Activated CD8-positive, alpha-beta T cell treated with anti-CD3 and anti-CD28 coated beads for 36 hours (primary cell): ENCODE measurements at places on chromosomes 13 and 19.
A peak's percentile ranks its signal among the peaks of the same experiment; 100 is the strongest.

GRCh38 chr13:67977066-67977465 is 746.9 kb upstream of the PCDH9 start:
- H3K27me3 ChIP-seq, result no peaks in the 10 kb centered on the region
- H3K4me3 ChIP-seq, result no peak overlapping the region
- H3K4me1 ChIP-seq, result no peaks in the 10 kb centered on the region

DNA sequence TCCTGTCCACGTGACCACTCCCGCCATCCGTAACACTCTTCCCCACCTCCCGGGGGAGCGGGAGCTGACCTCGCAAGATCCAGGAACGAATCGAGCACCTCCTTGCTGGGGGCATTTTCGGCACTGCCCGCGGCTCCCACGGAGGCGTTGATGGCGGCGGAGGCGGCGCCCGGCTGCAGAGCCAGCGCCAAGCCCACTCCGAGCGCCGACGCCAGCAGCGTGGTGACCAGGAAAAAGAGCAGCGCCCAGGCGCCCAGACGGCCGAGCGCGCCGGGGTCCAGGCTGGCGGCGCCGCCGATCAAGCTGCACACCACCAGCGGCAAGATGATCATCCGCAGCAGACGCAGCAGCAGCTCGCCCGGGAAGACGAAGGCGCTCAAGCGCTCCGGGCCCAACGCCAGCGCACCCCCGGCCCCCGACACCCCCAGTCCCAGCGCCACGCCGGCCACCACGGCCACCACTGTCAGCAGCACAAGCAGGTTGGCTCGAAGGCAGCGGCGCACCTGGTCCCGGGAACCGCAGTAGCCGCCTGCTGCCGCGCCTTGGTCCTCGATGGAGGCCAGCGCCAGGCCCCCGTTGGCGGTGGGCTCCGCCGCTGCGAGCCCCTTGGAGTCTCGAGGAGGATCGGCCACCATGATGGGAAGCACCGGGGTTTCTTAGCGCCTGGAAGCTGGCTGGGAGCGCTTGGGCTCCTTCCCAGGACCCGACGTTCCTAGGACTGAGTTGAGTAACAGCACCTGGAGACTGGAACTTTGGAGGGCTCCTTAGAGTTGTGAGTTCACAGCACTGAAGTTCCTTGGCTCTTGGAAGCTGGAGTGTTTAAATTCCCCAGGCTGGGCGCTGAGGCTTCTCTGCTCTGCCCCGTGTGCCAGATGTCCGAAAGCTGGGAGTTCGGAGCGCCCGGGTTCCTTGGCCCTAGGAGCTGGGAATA is 798 bp downstream of the SLC1A5 start:
- H3K4me3 ChIP-seq, result peak overlapping the region; percentile 98
- H3K27me3 ChIP-seq, result no peaks in the 10 kb centered on the region
- H3K4me1 ChIP-seq, result peaks cover 36% of the 10 kb centered on the region
- H3K36me3 ChIP-seq, result peaks cover 50% of the 10 kb centered on the region
- DNase-seq, result peak; percentile 59
- H3K27ac ChIP-seq, result peak overlapping the region; percentile 98

- DNase-seq, result no peak
- no peaks in the 10 kb centered on the region for H3K4me1 ChIP-seq
- H3K27ac ChIP-seq, result no peak overlapping the region
- H3K4me3 ChIP-seq, result no peak overlapping the region
- peaks cover 43% of the 10 kb centered on the region for H3K27me3 ChIP-seq
Observed at GRCh38 chr19:39696387-39696786, 7.9 kb upstream of the LGALS14 start.

GRCh38 chr19:10881403-10882107 is 10.2 kb downstream of the CARM1 start:
- peaks cover 30% of the 10 kb centered on the region for H3K4me1 ChIP-seq
- peaks cover 15% of the 10 kb centered on the region for H3K36me3 ChIP-seq
- H3K4me3 ChIP-seq, result no peak overlapping the region
- DNase-seq, result no peak

DNA sequence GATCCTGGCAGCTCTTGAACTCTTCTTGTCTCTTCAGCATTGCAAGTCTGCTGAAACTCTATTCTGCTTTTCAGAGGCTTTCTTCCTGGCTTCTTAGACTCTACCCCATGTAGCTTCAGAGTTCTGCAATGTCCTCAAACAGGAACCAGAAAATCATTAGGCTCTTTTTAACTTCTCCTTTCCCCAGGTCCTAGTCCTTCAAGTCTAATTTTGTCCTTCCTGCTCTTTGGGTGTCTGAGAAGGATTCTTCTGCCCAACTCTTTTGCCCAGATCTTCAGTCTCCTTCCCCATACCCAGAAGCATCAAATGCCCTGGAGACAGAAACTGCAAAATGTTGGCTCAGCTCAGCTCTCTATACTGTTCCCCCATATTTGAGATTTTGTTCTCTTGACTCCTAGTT is 50.0 kb upstream of the CALM3 start:
- peaks cover 2% of the 10 kb centered on the region for H3K4me1 ChIP-seq
- H3K27me3 ChIP-seq, result peaks cover 4% of the 10 kb centered on the region
- H3K36me3 ChIP-seq, result no peaks in the 10 kb centered on the region
- DNase-seq, result no peak

DNA sequence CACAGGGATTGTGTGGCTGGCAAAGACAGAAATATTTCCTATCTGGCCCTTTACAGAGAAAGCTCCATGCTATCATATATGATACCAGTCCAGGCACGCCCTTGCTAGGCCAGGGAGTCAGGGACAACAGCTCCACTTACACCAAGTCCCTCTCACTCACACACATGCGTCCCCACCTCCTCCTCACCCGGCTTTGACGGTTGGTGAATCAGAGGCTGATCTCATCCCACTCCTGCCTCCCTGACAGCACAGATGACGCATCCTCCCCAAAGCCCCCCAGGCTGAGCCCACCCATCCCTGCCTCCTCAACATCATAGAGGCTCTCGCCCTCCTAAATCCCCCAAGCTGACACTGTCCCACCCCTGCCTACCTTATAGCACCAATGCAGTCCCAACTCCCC is 62.7 kb downstream of the F2RL3 start:
- H3K27me3 ChIP-seq, result peaks cover 20% of the 10 kb centered on the region
- no peak overlapping the region for H3K4me3 ChIP-seq
- no peaks in the 10 kb centered on the region for H3K4me1 ChIP-seq
- H3K36me3 ChIP-seq, result peaks cover 2% of the 10 kb centered on the region

GRCh38 chr13:93614776-93615175 is 388.2 kb downstream of the GPC6 start:
- H3K36me3 ChIP-seq, result no peaks in the 10 kb centered on the region
- no peaks in the 10 kb centered on the region for H3K27me3 ChIP-seq
- no peaks in the 10 kb centered on the region for H3K4me1 ChIP-seq
- no peak for DNase-seq

DNA sequence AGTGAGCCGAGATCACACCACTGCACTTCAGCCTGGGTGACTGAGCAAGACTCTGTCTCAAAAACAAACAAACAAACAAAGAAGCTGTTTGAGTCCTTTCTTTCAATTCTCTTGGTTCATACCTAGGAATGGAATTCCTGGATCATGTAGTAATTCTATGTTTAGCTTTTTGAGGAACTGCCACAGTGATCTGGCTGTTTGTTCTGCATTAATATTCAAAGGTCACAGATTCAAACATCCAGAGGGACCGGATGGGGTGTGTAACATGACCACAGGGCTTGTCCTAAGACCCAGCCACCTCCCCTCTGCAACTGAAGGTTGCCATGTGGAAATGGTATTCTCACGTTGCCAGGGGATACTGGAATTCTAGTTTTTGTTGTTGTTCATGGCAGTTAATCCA is 10.2 kb downstream of the COLGALT1 start:
- DNase-seq, result no peak
- peaks cover 3% of the 10 kb centered on the region for H3K4me1 ChIP-seq
- peaks cover 43% of the 10 kb centered on the region for H3K36me3 ChIP-seq

DNA sequence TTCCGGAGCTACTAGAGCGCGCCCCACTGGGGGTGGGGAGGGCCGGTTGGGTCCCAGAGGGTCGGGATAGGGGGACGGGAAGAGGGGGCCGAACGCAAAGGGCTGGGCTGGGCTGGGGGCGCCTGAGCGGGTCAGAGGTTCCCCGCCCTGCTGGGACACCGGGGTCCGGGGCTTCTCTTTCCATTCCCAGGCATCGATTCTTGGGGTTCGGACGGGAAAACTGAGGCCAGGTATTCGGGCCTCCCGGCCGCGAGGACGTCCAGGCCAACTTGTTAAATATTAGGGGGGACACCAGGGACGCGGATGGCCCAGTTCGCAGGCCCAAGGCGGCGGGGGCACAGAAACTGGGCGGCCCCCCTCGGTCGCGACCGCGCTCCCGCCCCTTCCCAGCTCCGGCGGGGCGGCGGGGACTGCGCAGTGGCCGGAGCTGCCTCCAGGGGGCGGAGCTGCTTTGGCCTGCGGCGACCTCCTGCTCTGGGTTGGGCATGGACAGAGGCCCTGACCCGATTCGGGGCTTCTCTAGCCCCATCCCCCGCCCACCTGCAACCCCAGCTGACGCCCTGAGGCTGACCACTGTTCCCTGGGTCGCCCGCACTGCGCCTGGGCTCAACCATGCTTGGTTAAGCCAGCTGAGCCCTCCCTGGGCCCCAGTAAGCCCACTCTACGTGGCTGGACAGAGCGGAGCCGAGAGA is 1.2 kb upstream of the KLF16 start:
- DNase-seq, result peak; percentile 70
- H3K27me3 ChIP-seq, result no peaks in the 10 kb centered on the region

- no peaks in the 10 kb centered on the region for H3K4me1 ChIP-seq
- peaks cover 2% of the 10 kb centered on the region for H3K27me3 ChIP-seq
- no peak overlapping the region for H3K27ac ChIP-seq
- H3K4me3 ChIP-seq, result no peak overlapping the region
- H3K36me3 ChIP-seq, result no peaks in the 10 kb centered on the region
- no peak for DNase-seq
Observed at GRCh38 chr13:35785576-35786303, 309.3 kb upstream of the MAB21L1 start.

DNA sequence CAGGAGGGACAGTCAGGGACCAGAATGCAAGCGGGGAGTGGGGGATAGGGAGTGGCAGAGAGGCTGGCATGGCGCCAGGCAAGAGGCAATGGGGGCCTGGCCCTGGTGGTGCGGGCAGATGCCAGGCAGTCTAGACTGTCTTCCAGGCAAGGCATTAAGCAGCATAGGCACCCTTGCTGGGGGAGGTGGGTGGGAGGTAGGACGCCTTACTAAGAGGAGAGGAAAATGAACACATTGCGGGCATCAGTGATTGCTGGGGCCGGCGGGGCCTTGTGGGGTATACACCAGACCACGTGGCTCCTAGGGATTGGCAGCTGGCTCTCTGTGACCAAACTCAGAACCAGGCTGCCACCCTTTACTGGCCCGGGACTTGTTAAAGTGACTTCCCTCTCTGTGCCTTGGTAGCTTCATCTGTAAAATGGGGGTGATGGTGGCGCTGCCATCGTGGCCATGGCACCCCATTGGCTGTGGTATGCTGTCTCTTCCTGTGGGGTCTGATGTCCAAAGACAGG is 46.0 kb downstream of the DNM2 start:
- no peak overlapping the region for H3K4me3 ChIP-seq
- H3K4me1 ChIP-seq, result peaks cover 58% of the 10 kb centered on the region
- H3K27me3 ChIP-seq, result no peaks in the 10 kb centered on the region
- peak overlapping the region; percentile 87 for H3K27ac ChIP-seq

GRCh38 chr13:108360139-108360538 is 90.6 kb downstream of the TNFSF13B start:
- H3K4me3 ChIP-seq, result no peak overlapping the region
- H3K36me3 ChIP-seq, result no peaks in the 10 kb centered on the region
- DNase-seq, result no peak
- H3K27me3 ChIP-seq, result peaks cover 8% of the 10 kb centered on the region
- H3K27ac ChIP-seq, result no peak overlapping the region

- no peak overlapping the region for H3K27ac ChIP-seq
- H3K4me1 ChIP-seq, result peaks cover 11% of the 10 kb centered on the region
- H3K4me3 ChIP-seq, result peak overlapping the region; percentile 49
- H3K36me3 ChIP-seq, result peaks cover 1% of the 10 kb centered on the region
Observed at GRCh38 chr19:49133621-49134454, 14.5 kb downstream of the PPFIA3 start.

DNA sequence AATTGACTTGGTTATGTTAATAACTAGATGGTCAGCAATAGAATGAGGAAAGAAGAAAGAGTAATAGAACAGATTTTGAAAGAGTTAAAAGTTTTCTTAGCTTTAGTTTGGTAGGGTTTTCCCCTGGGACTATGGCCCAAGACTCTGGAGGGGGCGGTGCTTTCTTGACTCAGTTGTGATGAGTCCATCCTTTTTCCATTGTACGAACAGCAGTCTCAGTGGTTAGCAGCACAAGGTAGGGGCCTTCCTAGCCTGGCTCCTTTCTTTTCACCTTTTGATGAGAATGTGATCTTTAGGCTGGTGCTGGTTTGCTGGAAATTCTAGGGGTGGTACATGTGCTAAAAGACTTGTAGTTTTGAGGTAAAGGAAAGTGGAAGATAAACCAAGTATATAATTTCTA is 38.8 kb downstream of the ZNF506 start:
- peaks cover 52% of the 10 kb centered on the region for H3K4me1 ChIP-seq
- H3K27ac ChIP-seq, result peak overlapping the region; percentile 85
- H3K4me3 ChIP-seq, result peak overlapping the region; percentile 8
- H3K27me3 ChIP-seq, result no peaks in the 10 kb centered on the region

DNA sequence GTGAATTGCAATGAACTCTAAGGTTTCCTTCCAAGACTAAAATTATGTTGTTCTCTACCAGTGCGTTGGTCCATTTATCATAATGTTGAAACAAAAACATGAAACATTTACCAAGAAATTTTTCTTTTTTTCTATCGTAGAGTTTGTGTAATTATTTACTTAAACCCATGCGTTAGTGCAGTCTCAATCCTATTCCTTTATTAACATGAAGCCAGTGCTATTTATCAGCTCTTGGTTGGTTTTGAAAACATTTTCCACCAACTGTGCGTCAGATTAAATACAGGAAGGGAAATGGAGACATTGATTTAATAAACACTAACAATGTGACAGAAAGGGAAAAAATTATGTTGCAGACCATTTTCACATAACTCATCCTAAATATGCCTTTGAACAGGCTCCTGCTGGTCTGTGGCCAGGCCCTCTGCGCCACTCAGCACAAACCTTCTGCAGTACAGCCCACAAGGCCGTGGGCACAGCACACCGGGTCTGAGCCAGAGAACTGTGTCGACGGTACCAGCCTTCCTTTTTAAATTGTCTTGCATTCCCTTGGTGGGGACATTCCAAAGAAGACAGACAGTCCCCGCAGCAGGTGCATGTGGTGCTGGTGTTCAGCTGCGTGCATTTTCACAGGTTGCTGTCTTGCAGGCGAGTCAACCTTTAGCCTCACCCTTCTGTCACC is 135.8 kb downstream of the SHISA2 start:
- H3K4me1 ChIP-seq, result peaks cover 6% of the 10 kb centered on the region
- no peak for DNase-seq
- H3K36me3 ChIP-seq, result no peaks in the 10 kb centered on the region
- no peak overlapping the region for H3K4me3 ChIP-seq

DNA sequence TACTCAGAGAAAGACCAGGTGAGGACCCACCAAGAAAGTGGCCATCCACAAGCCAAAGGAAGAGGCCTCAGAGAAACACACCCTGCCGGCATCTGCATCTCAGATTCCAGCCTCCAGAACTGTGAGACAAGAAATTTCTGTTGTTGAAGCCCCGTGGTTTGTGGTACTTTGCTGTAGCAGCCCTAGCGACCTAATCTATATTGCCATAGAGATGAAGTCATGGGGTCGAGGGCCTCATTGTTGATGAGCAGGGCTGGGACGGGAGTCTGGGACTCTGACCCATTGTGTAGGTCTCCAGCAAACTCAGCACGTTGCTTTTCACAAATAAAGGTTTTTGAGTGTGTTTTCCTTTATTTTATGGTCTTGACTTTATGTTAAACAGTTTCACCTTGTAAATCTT is 174.9 kb downstream of the TNFSF13B start:
- no peaks in the 10 kb centered on the region for H3K4me1 ChIP-seq
- H3K27ac ChIP-seq, result no peak overlapping the region
- H3K36me3 ChIP-seq, result no peaks in the 10 kb centered on the region
- no peak for DNase-seq
- no peak overlapping the region for H3K4me3 ChIP-seq
